Hepatocyte (in vitro differentiated cells): ENCODE measurements at places on chromosomes 3 and 15. TPM values are rescaled to one million over a fixed set of nuclear protein-coding genes. Genes with fewer than 3 reads are reported as not detected.

PATL2 gene
- total RNA-seq = 0.77 TPM in 1 of 2 replicates, not detected in the other

DNA sequence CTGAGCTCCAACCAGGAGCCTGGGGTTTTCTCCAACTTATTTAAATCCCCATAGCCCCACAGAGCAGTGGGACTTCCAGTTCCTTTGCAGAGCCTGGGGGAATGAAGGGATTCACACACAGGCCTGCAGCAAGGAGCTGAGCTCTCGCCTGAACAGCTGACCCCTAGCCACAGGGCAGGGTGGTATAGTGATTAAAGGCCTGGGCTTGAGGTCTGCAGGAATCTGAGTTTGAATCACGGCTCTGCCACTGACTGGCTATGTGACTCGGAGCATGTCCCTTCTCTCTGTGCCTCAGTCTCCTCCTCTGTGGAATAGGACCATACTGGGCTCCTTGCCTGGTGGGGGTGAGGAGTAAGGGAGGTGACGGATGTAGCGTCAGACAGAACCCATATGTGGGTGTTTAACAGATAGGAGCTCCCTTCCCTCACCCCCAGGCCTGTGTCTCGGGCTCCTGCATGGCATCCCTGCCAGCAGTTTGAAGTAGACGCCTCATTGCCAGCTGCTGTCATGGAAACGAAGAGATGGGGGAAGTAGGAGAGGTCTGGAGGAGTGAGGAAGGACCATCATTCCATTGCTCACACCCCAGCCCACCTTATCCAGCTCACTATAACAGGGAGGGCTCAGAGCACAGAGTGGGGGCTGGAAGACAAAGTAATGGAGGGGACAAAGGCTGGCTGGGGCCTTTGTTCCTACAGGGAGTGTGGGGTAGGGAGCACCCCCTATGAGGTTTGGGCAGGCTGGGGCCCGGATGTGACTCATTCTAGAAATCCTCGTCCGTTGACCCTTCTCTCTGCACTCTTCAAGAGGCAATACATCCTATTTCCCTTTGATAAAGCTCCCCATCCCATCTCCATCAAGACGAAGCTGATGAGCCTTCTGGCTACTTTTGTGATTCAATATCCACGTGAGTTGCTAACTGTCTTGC is 14.8 kb downstream of the HRH1 start:
- no peaks in the 10 kb centered on the region for H3K36me3 ChIP-seq
- no peak for DNase-seq
- no peaks in the 10 kb centered on the region for H3K27me3 ChIP-seq

GRCh38 chr15:38147246-38147645 is 105.4 kb upstream of the SPRED1 start:
- DNase-seq = peak; percentile 26
- H3K27me3 ChIP-seq = no peaks in the 10 kb centered on the region
- H3K27ac ChIP-seq = no peak overlapping the region
- H3K4me1 ChIP-seq = no peaks in the 10 kb centered on the region
- no peaks in the 10 kb centered on the region for H3K36me3 ChIP-seq

DNA sequence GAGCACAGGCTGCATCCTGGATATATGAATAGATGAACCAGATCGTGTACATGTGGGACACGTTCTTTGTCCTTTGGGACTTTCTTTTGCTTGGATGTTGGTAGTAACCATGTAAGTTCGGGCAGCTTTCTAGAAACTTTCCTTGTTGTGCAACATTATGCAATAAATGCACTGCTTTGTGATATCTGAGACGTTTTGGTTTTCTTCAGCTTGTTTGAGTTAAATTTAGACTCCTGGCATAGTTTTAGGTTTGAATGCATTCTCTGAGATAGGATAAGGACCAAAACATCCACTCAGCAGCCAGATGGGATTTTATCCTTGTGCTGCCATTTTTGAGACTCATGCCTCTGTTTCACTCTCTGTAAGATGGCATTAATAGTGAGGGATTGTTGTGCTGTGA is 158.9 kb downstream of the IGF1R start:
- H3K27me3 ChIP-seq = no peaks in the 10 kb centered on the region
- H3K36me3 ChIP-seq = no peaks in the 10 kb centered on the region
- DNase-seq = no peak
- peak overlapping the region; percentile 19 for H3K27ac ChIP-seq
- H3K4me1 ChIP-seq = peaks cover 6% of the 10 kb centered on the region
- H3K4me3 ChIP-seq = no peak overlapping the region

DNA sequence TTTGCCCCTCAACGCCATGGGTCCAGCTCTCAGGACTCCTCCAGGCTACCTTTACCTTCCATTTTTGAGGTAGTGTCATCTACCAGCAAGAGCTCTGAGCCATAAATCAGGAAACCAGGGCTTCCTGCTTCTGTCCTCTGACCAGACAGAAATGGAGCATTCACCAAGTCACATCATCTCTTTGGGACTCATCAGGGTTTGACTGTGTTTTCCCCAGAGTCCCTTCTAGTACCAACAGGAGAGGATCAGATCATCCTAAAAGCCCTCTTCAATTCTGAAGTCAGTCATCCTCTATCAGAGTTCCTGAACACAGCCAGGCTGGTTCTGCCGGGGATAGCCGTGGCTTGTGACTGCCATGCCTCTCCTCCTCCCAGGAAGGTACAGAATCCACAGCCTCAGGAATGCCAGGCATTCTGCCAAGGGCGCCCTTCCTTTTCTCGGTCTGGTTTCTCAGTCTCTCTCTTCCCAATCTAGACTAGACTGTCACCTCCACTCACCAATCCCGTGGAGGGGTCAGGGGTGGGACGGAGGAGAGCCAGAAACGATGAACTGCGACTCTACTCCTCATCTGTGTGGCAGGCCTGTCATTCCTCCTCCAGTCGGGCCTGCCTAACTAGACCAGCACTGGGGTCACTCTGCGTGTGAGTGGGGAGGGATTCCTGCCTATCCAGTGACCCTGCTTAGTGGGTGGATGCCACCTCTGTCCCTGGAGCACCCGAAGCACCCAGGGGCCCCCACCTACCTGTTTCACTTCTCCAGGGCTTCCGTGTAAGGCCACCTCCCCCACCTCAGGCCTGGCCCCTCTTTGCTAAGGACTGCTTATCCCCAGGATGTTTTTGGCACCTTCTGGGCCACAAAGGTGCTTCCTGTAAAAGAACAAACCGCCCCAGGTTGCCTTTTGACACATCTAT is 30.9 kb downstream of the CCNL1 start:
- H3K36me3 ChIP-seq = no peaks in the 10 kb centered on the region
- peaks cover 57% of the 10 kb centered on the region for H3K4me1 ChIP-seq
- H3K27ac ChIP-seq = peak overlapping the region; percentile 96
- H3K4me3 ChIP-seq = no peak overlapping the region

SAMMSON gene
- 0.10 TPM in 1 of 2 replicates, not detected in the other for total RNA-seq

- peak; percentile 28 for DNase-seq
- peak overlapping the region; percentile 20 for H3K27ac ChIP-seq
- H3K27me3 ChIP-seq = no peaks in the 10 kb centered on the region
- no peaks in the 10 kb centered on the region for H3K4me1 ChIP-seq
- H3K4me3 ChIP-seq = no peak overlapping the region
Measured at GRCh38 chr3:153285194-153285641, 123.2 kb downstream of the RAP2B start.

GRCh38 chr15:85545185-85545584 is 164.8 kb downstream of the AKAP13 start:
- no peaks in the 10 kb centered on the region for H3K27me3 ChIP-seq
- H3K4me3 ChIP-seq = no peak overlapping the region
- H3K27ac ChIP-seq = peak overlapping the region; percentile 6

DNA sequence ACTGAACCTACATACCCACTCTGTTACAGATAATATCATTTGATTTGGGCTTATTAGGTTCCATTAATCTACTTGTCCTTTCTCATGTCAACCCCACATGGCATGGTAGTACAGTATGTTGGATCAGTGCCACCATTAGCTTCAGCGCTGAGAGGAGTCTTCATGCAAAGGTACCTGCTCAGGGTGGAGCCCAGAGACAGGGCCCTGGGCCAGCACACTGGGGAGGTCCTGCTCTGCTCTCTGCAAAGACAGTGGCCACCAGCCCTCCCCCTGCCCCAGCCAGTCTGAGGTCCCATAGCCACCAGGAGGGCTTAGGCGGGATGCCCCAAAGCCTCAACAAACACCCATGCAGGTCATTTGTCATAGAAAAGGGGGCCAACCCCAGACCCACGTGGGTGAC is 71.0 kb downstream of the ATP10A start:
- no peaks in the 10 kb centered on the region for H3K36me3 ChIP-seq
- no peak for DNase-seq
- H3K4me1 ChIP-seq = peaks cover 4% of the 10 kb centered on the region
- no peaks in the 10 kb centered on the region for H3K27me3 ChIP-seq
- H3K4me3 ChIP-seq = no peak overlapping the region

- no peaks in the 10 kb centered on the region for H3K27me3 ChIP-seq
- no peak for DNase-seq
- no peak overlapping the region for H3K4me3 ChIP-seq
- H3K4me1 ChIP-seq = no peaks in the 10 kb centered on the region
Measured at GRCh38 chr15:100940767-100941379, 21.7 kb downstream of the LRRK1 start.

GRCh38 chr3:188037965-188038581 is 115.9 kb upstream of the LPP start:
- H3K27ac ChIP-seq = peak overlapping the region; percentile 76
- peaks cover 18% of the 10 kb centered on the region for H3K4me1 ChIP-seq
- no peak overlapping the region for H3K4me3 ChIP-seq
- H3K27me3 ChIP-seq = no peaks in the 10 kb centered on the region

- DNase-seq = no peak
- no peak overlapping the region for H3K27ac ChIP-seq
- H3K27me3 ChIP-seq = no peaks in the 10 kb centered on the region
- H3K4me1 ChIP-seq = no peaks in the 10 kb centered on the region
- H3K4me3 ChIP-seq = no peak overlapping the region
Measured at GRCh38 chr15:51770902-51771301, 19.5 kb downstream of the TMOD2 start.

- no peaks in the 10 kb centered on the region for H3K4me1 ChIP-seq
- no peak for DNase-seq
- no peaks in the 10 kb centered on the region for H3K27me3 ChIP-seq
Measured at GRCh38 chr3:86420990-86421739, 569.8 kb downstream of the VGLL3 start.

KBTBD13 gene
- total RNA-seq = not detected in 2 replicates

GRCh38 chr3:64341296-64341695 is 116.0 kb upstream of the PRICKLE2 start:
- H3K27ac ChIP-seq = peak overlapping the region; percentile 73
- peaks cover 47% of the 10 kb centered on the region for H3K4me1 ChIP-seq
- DNase-seq = peak; percentile 18
- no peak overlapping the region for H3K4me3 ChIP-seq
- no peaks in the 10 kb centered on the region for H3K27me3 ChIP-seq

GRCh38 chr3:182501856-182502255 is 291.4 kb upstream of the ATP11B start:
- no peak for DNase-seq
- H3K27me3 ChIP-seq = no peaks in the 10 kb centered on the region
- no peaks in the 10 kb centered on the region for H3K4me1 ChIP-seq
- H3K4me3 ChIP-seq = no peak overlapping the region
- no peak overlapping the region for H3K27ac ChIP-seq

- DNase-seq = no peak
- H3K27me3 ChIP-seq = no peaks in the 10 kb centered on the region
- no peak overlapping the region for H3K4me3 ChIP-seq
- no peaks in the 10 kb centered on the region for H3K4me1 ChIP-seq
- H3K36me3 ChIP-seq = no peaks in the 10 kb centered on the region
Measured at GRCh38 chr3:64509206-64509605, 178.6 kb downstream of the ADAMTS9 start.

- no peak for DNase-seq
- H3K27me3 ChIP-seq = no peaks in the 10 kb centered on the region
- H3K4me3 ChIP-seq = no peak overlapping the region
- no peaks in the 10 kb centered on the region for H3K4me1 ChIP-seq
- no peak overlapping the region for H3K27ac ChIP-seq
- no peaks in the 10 kb centered on the region for H3K36me3 ChIP-seq
Measured at GRCh38 chr3:168030577-168030976, 65.1 kb downstream of the GOLIM4 start.

DNA sequence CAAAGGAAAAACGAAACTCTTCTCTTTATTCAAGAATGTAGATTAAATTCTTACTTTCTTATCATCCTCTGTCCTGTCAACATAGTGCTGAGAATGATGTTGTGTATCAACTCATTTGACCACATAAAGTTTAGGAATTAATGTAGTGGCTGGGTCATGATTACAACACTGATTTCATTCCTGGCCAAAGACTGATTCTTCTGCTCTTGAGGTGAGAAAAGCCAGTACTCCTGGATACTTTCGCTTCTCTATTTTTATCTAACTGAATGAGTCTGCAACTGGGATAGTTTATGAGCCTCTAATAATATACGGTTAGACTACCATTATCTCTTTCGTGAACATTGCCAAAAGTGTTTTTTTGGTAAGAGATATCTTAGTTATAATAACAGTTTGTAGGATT is 173.0 kb downstream of the LPP start:
- DNase-seq = no peak
- H3K27me3 ChIP-seq = no peaks in the 10 kb centered on the region

TMC3 gene
- 0.12 and 0.43 TPM in 2 replicates for total RNA-seq

DNA sequence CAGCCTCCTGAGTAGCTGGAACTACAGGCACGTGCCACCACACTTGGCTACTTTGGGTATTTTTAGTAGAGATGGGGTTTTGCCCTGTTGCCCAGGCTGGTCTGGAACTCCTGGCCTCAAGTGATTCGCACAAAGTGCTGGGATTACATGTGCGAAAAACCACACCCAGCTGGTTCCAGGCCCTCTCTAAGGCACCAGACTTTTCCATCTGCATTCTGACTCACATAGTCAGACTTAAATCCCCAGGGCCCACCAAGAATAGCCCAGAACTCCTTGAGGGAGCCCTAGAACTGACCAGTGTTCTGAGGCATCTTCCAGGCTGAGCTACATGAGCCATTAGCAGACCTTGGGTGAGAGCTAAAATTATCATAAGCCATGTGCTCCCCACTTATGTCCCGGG is 68.1 kb downstream of the NMD3 start:
- H3K4me1 ChIP-seq = no peaks in the 10 kb centered on the region
- no peak for DNase-seq
- no peak overlapping the region for H3K27ac ChIP-seq
- no peak overlapping the region for H3K4me3 ChIP-seq
- no peaks in the 10 kb centered on the region for H3K36me3 ChIP-seq

OIP5 gene
- total RNA-seq = 1.8 and 11.8 TPM in 2 replicates

GRCh38 chr3:193546129-193546528 is 8.6 kb downstream of the ATP13A4 start:
- H3K36me3 ChIP-seq = no peaks in the 10 kb centered on the region
- H3K4me3 ChIP-seq = no peak overlapping the region
- no peak overlapping the region for H3K27ac ChIP-seq
- no peak for DNase-seq
- no peaks in the 10 kb centered on the region for H3K4me1 ChIP-seq
- no peaks in the 10 kb centered on the region for H3K27me3 ChIP-seq

GRCh38 chr3:167453815-167454214 is 20.0 kb downstream of the SERPINI2 start:
- H3K36me3 ChIP-seq = no peaks in the 10 kb centered on the region
- no peak overlapping the region for H3K27ac ChIP-seq
- no peaks in the 10 kb centered on the region for H3K27me3 ChIP-seq
- H3K4me1 ChIP-seq = no peaks in the 10 kb centered on the region

HTR3E gene
- total RNA-seq = not detected in 2 replicates

DNA sequence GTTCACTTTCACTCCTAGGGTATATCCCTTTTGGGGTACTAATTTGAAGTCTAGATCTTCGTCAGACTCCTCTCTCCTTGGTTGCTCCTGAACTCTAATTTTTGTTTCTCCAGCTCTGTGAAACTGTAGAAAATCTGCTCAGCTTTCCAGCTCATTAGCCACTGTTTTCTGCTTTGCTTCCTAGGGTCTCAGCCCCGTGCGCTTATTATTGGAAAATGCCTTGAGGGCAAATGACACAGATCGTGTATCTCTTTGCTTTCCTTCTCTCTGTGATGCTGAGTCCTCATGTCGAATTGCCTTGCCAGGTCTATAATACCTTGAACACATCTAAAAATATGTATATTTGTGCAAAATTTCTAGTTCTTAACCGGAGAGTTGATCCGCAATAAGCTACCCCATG is 731.1 kb downstream of the EDEM1 start:
- no peaks in the 10 kb centered on the region for H3K27me3 ChIP-seq
- H3K27ac ChIP-seq = no peak overlapping the region
- no peak overlapping the region for H3K4me3 ChIP-seq
- H3K4me1 ChIP-seq = no peaks in the 10 kb centered on the region
- H3K36me3 ChIP-seq = no peaks in the 10 kb centered on the region
